NCI-H82 (cell line): ENCODE measurements at places on chromosomes 2 and 18.

- no peak for DNase-seq
These were observed 208.2 kb upstream of the CHAC2 start for GRCh38 chr2:53559302-53559966.

GRCh38 chr18:45645610-45646009 is 30.3 kb downstream of the SLC14A2 start:
- DNase-seq, result no peak

- DNase-seq, result no peak
These were observed 44.3 kb upstream of the REL start for GRCh38 chr2:60837123-60837522.

DNA sequence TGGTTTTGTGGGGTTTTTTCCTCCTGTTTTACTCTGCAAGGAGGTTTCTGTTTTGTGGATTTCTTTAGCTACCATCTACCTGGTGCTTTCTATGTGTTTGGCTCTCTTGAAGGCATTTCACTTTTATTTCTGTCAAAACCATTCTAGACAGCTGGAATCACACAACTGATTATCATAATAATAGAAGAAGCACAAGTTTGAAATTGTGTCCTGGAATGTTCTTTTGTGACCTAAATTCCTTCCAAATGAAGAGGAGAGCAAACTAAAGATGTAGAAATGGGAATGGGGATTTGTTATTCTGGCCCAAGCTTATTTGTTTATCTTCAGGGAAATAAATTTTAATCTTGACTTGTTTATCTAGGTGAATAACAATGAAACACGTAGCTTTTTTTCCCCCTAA is 17.0 kb upstream of the MFSD2B start:
- no peak for DNase-seq

DNA sequence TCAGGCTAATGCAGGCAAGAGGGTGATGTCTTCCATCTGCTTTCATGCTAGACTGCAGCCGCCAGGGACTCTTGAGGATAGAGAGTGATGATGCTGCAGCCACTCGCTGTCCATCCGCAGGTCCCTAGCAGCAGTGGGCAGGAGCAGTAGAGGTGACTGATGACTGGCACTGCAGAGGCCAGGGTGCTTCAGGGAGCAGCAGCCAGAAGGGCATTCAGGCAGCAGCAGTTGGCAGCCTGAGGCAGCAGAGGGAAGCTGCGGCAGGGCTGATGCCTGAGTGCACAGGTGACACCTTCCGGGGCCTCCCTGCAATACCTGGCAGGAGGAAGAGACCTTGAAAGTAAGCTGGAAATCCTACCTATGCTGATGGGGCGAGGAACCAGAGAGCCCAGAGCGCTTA is 214.2 kb downstream of the ICOS start:
- no peak for DNase-seq

GRCh38 chr2:27025861-27026851 is 6.6 kb upstream of the TMEM214 start:
- DNase-seq, result no peak

- DNase-seq, result no peak
These were observed 125.7 kb upstream of the LMAN1 start for GRCh38 chr18:59484561-59485328.

DNA sequence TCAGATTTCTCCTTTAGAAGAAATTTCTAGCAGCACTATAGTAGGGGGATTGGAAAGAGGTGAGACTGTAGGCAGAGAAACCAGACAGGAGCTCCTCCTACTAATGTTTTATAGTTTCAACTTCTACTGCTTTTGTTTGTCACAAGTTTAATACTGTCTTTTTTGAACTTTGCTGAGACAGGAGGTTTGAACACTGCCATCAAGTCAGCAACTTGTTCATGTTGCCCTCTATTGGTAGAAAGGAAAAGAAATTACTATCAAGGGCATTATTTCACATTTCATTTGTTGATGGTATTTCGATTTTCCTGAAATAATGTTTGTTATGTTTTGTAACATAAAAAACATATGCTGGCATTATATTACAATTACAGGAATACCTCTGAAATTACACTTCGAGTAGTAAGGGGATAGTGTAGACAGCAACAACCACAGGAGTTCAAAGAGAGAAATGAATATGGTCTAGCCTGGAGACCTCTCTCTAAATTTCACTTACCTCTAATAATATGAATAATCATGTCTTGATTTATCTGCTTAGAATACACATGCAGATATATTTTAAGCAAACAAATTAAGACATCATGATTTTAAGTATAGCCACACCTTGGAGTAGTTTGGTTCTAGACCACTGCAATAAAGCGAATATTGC is 12.4 kb upstream of the CCDC88A start:
- peak; percentile 48 for DNase-seq

DNA sequence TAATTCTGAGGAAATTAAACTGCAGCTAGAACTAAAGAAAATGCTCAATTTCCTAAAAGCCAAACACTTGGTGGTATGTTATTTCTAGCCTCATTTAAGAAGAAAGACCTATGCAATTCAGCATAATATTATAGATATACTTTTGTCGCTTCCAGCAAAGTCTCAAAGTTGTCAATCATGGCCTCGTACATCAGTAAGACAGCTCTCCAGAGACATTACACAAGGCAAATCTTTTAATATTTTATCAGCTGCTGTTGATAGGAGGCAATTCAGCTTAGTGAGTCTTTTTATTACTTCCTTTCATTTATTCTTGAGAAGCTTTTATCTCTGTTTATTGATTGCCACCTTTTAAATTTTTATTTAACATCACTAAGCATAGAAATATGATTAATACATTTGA is 294.3 kb downstream of the FSIP2 start:
- no peak for DNase-seq

- DNase-seq, result no peak
These were observed 8.5 kb upstream of the STK39 start for GRCh38 chr2:168255866-168256265.

GRCh38 chr2:213863541-213863940 is 547.3 kb upstream of the VWC2L start:
- DNase-seq, result peak; percentile 93

DNA sequence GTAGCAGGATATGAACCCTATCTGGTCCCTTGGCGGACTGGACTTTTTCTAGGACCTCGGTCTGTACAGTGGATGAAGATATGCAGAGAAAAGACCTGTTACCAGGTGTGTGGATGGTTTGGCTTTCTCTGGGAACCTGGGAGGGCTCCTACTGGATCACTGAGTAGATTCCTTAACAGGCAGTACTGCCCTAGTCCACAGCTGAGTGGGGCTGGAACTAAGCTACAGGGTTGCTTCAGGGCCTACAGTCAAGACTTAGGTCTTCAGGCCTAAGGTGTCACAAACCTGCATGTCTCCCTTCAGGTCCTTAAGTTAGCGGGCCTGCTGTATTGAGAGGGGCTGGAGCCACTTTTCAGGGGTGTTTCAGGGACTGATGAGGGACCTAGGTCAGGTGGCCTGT is 42.9 kb downstream of the ORC4 start:
- DNase-seq, result no peak
